ENCODE measurements at places on chromosomes 1 and 21. TPM values are rescaled to one million over a fixed set of nuclear protein-coding genes. Genes with fewer than 3 reads are reported as not detected.

Gene PRAMEF1
- total RNA-seq: not detected

DNA sequence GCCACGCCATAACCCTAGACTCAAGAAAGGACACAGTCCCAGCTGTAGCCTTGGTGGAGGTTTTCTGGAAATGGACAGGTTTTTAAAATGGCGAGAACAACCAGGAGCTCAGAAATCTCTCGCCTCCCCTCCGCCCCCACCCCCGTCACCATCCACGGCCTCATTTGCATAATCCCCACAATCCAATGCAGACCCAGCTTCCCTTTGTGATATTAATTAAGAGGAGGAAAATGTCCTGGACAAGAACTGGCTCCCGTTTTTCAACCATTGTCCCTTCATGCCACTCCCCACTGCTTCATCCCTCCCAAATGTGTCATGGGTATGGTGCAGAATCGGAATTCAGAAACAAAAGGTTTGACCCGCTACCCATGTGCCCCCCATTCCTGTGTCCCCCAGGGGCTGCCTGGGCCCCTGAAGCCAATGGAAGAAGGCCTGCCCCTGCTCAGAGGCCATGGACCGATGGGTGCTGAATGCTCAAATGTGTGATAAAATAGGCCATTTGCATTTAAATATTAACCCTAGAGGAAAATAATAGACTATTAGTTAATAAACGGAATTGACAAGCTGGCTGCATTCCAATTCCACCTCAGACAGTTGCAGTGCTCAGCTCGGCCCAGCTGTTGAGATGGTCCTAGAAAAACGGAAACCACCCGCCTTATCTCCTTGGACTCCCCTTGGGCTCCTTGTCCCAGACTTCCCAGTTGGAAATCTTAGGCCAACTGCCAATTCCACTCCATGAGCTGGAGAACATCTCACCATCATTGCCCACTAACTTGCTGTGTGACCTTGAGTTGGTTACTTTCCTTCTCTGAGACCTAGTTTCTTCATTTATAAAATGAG lies 10.7 kb upstream of the EPHB2 start:
- H3K4me1 ChIP-seq: no peaks in the 10 kb centered on the region
- no peak overlapping the region for H3K4me3 ChIP-seq
- H3K27ac ChIP-seq: no peak overlapping the region
- H3K27me3 ChIP-seq: no peaks in the 10 kb centered on the region
- H3K36me3 ChIP-seq: no peaks in the 10 kb centered on the region

DNA sequence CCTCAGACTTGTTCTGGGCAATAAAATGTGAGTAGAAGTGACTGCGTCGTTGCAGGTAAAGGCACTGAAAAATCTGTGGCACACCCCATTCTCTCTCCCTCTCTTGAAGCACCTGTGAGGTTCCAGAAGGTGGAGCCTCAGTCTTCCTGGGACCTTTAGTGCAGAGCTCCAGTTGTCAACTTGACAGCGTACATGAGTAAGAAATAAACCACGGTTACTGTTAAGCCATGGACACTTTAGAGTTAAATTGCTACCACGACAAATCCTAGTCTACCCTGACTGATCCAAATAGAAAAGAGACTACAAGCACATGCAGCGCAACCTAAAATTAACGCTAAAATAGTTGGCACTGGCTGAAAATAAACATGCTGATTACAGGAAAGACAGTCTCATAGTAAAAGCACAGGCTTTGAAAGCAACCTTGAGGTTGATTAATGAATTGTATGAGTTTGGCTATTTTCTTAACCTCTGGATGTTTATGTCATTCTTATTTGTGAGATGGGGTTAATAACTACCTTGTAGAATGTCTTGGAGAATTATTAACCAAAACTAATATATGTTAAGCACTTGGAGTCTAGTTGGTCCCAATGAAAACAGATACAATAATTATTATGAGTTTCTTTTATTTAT lies 93.0 kb upstream of the PLPPR4 start:
- peaks cover 6% of the 10 kb centered on the region for H3K4me1 ChIP-seq
- H3K36me3 ChIP-seq: no peaks in the 10 kb centered on the region
- no peak for DNase-seq
- no peak overlapping the region for H3K4me3 ChIP-seq

- no peaks in the 10 kb centered on the region for H3K4me1 ChIP-seq
- no peaks in the 10 kb centered on the region for H3K27me3 ChIP-seq
- H3K4me3 ChIP-seq: no peak overlapping the region
- no peak overlapping the region for H3K27ac ChIP-seq
Measured at GRCh38 chr1:163523375-163524029, 201.7 kb downstream of the NUF2 start.

DNA sequence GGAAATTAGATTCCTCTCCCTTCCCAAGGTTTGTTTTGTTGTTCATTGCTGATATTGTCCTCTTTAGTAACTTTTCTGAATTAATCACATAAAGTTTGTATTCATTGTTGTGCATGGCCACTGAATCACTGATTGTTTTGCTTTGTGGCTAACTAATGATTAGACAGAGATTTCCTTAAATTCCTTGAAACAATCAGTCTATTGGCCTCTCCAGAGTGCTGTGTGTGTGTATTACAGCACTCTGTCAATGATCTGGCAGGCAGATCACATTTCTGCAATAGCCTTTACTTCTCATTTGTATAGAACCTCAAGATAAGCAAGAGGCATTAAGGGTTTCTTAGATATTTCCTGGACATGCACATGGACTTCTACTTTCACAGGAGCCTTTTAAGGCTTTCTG lies 78.6 kb downstream of the DUSP10 start:
- peaks cover 14% of the 10 kb centered on the region for H3K4me1 ChIP-seq
- H3K4me3 ChIP-seq: no peak overlapping the region
- H3K27me3 ChIP-seq: no peaks in the 10 kb centered on the region
- no peak overlapping the region for H3K27ac ChIP-seq
- DNase-seq: no peak

DNA sequence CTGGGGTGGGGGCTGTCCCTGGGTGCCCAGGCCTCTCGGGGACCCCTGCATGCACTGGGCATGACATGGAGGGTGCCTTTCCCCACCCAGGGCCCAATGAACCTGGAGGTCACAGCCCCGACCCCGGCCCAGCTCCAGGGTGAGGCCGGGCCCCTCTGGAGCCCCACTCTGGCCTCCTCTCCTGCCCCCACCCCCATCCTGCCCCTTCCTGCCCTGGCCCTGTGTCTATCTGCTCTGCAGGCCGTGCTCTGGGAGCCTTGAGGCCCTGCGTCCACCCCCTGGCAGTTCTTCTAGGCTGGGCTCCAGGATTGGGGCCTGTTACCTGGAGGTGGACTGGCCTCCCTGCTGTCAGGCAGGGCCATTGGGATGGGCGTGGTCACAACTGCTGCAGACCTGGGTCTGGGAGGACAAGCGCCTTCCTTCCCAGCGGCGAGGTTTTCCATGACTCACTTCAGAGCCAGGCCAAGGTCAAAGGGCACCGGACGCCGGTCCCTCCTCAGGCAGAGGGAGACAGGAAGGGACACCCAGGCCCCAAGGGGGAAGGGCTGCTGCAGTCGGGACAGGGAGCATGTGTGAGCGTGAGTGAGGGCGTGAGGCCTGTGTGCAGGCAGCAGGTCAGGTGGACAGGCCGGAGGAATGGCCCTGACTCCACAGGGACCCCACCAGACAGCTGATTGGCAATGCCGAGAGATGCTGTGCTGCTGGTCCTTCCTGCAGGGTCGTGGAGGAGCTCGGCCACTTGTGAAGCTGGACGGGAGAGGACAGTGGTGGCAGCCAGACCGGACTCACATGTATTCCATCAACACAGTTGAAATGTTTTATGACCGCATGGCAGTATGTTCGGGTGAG lies 31.1 kb upstream of the POFUT2 start:
- H3K27ac ChIP-seq: no peak overlapping the region
- peaks cover 13% of the 10 kb centered on the region for H3K27me3 ChIP-seq
- peak; percentile 32 for DNase-seq
- peaks cover 5% of the 10 kb centered on the region for H3K4me1 ChIP-seq
- H3K4me3 ChIP-seq: no peak overlapping the region
- no peaks in the 10 kb centered on the region for H3K36me3 ChIP-seq

DNA sequence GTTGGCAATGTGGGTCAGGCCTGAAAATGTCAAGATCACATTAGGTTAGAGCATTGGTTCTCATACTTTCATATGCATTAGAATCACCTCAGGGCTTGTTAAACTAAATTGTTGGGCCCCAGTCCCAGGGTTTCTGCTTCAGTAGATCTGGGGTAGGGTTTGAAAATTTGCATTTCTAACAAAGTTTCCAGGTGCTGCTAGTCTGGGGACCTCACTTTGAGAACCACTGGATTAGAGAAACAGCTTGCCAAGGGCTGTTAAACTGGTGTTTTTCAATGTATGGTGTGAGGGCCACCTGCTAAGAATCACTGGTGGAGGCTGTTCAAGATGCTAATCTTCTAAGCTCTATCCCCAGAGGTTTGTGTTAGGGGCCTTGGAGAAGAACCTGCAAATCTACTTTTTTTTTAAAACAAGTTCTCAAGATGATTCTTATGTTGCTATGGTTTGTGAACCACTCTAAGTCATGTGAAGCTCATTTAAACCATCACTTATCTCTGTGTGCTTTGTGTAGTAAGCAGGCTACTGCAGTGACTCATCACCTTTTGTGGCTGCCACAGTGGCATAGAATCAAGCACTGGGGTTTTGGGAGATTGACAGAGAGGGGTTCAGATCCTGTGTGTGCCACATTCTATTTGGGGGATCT lies 152.2 kb downstream of the S1PR1 start:
- H3K4me1 ChIP-seq: no peaks in the 10 kb centered on the region
- H3K36me3 ChIP-seq: no peaks in the 10 kb centered on the region
- no peak overlapping the region for H3K27ac ChIP-seq
- peaks cover 42% of the 10 kb centered on the region for H3K27me3 ChIP-seq

DNA sequence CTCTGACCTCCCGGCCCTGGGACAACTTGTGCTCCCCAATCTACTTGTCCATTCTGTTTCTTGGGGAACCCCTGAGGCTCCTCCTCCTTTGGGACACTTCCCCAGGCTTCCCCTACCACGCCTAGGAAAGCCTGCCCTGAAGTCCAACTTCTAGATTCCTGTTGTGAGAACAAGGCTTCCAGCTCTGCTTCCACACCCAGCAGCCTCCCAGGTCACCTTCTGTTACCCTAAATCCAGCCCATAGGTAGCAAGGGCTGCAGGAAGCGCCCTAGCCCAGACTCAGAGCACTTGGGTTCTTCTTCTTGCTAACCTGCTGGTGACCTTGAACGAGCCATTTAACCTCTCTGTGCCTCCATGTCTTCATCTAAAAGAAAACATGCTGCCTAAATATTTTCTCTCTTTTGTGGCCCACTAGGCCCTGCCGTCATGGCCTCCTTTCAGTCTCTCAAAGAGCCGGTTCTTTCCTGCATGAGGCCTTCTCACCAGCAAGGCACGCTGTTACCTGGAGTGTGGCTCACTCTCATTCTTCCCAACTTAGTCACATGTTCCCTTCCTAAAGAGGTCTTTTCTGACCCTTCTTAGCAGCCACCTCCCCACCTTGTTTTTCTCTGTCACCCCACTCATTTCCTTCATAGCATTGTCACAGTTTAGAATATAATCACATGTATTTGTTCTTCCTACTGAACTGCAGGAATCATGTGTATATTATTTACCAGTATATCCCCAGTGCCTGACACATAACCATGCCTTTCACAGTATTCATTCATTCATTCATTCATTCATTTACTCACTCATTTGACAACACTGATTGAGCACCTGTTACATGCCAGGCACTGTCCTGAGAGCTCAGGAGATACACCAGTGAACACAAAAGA lies 1.4 kb downstream of the CAPN2 start:
- H3K4me1 ChIP-seq: peaks cover 57% of the 10 kb centered on the region
- H3K4me3 ChIP-seq: peak overlapping the region; percentile 77
- no peaks in the 10 kb centered on the region for H3K27me3 ChIP-seq
- peaks cover 35% of the 10 kb centered on the region for H3K36me3 ChIP-seq

Gene FCRL1
- total RNA-seq: not detected

DNA sequence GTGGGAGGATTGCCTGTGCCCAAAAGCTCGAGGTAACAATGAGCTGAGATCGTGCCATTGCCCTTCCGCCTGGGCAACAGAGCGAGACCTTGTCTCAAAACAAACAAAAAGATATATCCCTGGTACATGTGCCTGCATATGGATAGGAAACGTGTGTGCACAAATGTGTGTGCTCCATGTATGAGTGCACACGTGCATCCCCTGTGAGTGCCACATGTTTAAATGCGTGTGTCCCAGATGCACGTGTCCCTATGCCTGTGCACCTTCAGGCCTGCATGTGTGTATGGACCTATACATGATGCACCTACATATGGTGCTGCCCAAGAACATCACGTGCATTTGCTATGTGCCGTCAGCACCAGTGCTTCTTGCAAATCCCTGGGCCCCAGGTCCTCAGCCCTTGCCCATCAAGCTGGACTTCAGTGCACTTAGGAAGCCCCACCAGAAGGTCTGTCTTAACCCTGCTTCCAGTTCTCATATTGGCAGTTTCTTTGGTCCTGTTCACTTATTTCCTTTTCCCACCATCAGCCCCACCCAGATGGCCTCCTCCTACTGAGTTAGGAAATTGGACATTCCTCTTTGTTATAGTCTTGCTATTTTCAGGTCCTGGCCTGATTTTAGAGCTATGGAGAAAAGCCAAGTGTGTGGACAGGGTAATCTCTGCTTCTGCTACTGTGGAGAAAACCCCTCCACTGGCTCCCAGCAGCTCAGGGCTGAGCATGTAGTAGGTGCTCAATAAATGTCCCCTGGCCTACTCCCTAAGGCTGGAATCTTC lies 15.4 kb downstream of the TIE1 start:
- no peaks in the 10 kb centered on the region for H3K4me1 ChIP-seq
- H3K4me3 ChIP-seq: no peak overlapping the region
- H3K27me3 ChIP-seq: no peaks in the 10 kb centered on the region
- H3K36me3 ChIP-seq: no peaks in the 10 kb centered on the region
- H3K27ac ChIP-seq: no peak overlapping the region

DNA sequence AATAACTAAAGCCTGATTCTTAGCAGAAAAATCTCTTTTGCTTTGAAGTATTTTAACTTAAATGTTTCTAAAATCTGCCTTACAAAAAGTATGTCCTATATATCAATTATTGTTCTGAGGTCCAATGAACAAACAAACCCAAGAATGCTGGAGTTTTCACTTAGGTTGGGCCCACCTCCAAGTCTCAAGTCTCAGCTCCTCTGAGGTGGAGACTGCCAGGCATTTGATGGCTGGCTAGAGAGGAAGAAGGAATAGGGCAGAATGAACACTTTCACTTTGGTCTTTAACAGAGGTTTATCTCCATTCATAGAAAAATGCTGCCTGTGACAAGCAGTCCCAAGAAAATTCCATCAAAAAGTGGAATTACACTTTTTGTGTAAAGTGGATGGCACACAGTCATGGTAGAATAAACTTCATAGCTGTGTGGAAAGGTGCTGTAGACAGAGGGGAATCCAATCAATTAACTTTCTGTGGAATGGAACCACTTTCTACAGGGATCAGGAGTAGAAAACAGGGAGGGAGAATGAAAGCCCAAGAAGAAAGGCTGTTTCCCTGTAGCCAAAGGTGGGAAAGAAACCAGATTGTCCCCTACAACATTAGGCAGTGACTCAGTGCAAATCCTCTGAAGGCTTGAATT lies 349.4 kb upstream of the RUNX1 start:
- DNase-seq: no peak
- H3K36me3 ChIP-seq: no peaks in the 10 kb centered on the region
- no peaks in the 10 kb centered on the region for H3K27me3 ChIP-seq

Measured in MCF 10A (cell line).